ENCODE measurements at places on chromosomes 12 and 14. TPM values are rescaled to one million over a fixed set of nuclear protein-coding genes. Genes with fewer than 3 reads are reported as not detected.

DNA sequence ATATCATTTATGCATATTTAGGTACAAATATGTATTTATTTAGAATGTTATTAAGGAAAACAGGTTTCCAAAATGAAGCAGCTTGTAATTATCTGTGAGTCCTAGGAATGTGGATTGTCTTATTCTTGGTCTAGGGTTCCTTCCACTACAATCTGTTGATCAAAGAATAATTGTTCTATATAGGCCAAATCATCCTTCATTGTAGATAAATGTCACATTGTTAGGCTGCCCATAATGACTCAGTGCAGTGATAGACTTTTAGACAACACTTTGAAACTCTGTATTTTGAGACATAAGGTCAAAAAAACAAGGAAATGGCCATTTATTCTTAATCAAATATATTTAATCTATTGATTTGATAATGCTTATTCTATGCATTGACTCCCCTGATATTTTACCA lies 283.0 kb downstream of the ACSS3 start:
- no peak for DNase-seq

DNA sequence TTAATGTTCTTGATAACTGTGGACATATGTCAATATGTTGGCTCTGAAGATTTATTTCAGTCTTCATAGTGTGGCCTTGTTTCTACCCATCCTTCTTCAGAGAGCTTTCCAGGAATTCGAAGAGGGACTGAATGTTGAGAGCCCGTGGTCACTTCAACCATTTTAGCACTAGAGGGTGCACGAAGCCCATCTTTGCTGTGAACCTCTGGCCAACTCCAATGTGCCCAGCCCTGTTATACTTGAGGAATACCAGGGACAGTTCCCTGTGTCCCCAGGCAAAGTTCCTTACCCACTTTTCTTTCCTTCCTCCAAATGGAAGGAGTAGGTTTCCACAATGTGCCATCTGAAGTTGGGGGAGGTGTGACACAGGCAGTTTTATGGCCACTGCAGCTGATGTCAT lies 603.5 kb downstream of the RPL10L start:
- no peak for DNase-seq

DNA sequence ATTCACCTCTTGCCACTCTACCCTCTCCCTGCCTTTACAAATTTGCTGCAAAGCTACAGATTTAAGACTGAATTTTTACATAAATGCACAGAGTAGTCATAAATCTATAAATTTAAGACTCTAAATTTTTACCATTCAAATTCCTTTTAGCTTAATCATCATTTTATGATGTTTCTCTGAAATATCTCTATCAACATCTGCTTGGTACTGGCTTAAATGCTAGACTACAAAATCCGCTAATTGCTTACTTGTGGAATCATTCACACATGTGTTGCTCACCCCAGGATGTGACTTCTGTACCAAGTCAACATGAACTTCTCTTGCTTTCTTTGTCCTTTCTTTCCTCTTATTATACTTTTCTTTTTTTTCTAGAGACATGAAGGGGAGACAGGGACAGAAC lies 109.2 kb downstream of the GALC start:
- DNase-seq, result no peak

DNA sequence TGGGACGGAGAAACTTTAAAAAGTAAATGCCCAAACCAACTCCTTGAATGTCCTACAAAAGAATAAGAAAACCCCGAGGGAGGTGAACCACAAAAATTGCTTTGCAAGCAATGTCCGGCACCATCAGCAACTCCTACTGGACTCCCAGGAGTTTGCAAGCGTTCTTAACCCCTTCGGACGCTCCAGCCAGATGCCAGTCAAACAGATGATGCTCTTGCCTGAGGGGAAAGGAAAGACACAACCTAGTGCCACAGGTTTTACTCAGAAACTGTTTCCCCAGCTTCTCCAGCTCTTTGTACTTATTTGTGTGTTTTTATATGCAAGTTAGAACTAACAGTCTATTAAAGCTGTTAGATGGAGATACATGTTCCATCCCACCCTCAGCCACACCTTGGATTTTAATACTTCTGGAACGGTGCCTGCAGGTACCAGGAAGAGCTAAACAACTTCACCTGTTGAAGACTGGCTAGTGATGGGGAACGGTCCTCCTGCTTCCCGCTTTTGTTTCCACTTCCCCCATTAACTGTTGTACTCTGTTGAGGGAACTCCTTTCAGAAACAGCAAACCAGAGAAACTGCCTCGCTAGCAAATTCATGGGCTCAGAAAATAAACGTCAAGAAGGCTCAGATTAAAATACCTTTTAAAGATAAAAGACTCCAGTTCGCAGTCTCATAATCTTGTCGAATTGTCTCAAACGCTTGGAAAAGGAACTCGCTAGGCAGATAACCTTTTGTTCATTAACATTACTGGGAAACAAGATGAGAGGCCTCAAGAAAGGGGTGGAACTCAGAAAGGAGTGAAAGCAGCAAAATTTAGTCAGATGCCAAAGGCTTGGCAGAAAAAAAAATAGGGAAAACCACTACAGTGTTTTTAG lies 1.1 kb upstream of the FERMT2 start:
- peak; percentile 61 for DNase-seq

GRCh38 chr14:37596790-37597472 lies 1.5 kb downstream of the TTC6 start:
- DNase-seq, result no peak

DNA sequence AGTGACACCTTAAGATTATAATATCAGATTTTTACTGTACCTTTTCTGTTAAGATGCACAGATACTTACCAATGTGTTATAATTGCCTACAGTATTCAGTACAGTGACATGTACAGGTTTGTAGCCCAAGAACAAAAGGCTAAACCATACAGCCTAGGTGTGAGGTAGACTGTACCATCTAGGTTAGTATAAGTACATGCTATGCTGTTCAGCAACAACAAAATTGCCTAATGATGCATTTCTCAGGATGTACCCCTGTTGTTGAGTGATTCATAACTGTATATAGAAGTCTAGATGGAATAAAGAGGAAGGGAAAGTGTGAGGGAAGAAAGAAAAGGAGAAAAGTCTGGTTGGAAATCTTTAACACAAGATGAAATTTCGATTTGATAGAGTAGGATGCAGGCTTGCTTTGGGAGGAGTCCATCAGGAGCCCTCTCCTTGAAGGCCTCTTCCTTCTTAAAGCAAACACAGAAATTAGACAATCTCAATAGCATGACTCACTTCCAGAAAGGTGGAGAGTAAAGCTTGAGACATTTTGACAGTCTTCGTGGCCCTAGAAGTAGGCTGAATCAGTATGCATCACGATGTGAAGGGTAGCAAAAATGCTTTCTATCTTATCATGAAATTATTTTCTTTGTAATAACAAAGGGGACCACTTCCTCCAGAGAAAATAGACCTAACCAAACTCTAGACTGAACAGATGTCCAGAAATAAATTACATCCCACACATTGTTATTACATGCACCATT lies 191.5 kb downstream of the SYT1 start:
- no peak for DNase-seq

Gene SEC23A
- polyA plus RNA-seq, result 65.6 TPM

All from right renal cortex interstitium (tissue), 3 donors.